Myocyte (in vitro differentiated cells): ENCODE measurements at places on chromosomes 5 and 9. TPM values are rescaled to one million over a fixed set of nuclear protein-coding genes. Genes with fewer than 3 reads are reported as not detected.

- DNase-seq = no peak
These were observed 2324.1 kb downstream of the MAT2B start for GRCh38 chr5:165829504-165829903.

Gene DMRT3
- total RNA-seq = not detected in 2 replicates

DNA sequence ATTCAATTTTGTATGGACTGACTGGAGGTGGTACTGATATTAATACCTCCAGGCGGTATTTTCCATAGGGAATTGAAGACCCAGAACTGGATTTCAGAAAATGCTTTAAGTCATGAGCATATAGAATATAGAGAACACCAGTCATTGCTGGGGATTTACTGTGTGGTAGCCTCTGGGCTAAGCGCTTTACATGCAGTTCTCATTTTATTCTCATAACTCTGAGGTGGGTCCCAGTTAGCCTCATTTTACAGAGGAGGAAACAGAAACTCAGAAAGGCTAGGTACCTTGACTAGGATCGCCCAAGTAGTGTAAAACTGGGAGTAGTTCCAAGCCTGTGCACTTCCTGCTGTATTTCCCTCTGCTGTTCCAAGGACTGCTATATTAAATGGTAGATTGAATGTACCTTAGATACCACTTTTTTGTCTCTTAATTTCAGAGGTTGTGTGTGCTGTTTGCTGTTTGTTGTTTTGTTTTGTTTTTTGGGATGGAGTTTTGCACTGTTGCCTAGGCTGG lies 13.8 kb downstream of the SLC44A1 start:
- DNase-seq = no peak

Gene FCHSD1
- total RNA-seq = 2.0 and 7.9 TPM in 2 replicates

Gene NMRK1
- total RNA-seq = 39.0 and 42.6 TPM in 2 replicates

DNA sequence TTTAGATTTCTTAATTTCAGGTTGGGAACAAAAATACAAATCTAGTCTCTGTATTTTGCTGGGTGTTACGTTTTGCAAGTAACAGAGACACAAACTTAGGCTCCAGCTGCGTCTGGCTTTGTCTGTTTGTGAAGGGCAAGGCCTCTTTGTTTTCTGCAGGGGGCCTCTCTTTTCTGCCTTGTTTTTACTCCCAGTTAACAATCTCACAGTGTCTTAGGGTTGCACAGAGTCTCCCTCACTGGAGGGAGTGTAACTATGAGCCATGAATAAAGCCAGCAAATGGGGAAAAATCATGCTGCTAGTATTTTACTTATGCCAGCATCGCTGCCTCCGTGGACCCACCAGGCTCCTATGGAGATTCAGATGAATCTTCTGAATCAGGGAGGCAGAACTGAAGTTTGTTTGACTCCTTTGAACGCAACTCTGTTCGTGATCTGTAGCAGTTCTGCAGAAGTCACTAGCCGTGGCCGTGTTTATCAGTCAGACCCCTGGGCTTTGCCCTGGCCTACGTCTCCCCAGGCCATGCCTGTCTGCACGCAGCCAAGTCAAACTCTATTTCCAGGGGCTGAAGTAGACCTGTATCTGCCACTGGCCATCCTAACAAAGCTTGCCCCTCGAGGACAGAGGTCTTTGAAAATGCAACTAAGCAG lies 77.2 kb downstream of the ATP10B start:
- DNase-seq = no peak

DNA sequence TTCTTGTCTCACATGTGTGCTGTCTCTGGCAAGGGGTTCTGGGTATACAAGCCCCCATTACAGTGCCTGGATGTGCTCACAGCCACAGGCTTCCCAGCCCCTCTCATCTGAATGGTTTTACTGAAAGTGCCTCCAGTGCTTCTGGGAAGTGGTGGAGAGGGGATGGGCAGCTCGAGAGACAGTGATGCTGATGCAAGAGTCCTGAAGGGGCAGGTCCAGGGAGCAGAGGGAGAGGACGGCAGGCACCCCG lies 93.5 kb downstream of the PHF2 start:
- DNase-seq = no peak
